ENCODE measurements at places on chromosomes 4 and X. TPM values are rescaled to one million over a fixed set of nuclear protein-coding genes. Genes with fewer than 3 reads are reported as not detected.
A peak's percentile ranks its signal among the peaks of the same experiment; 100 is the strongest.

GRCh38 chrX:9456250-9457074, 8.4 kb upstream of the TBL1X start:
- DNase-seq = peak; percentile 5

GRCh38 chr4:33088713-33089112, 2368.5 kb downstream of the PCDH7 start:
- DNase-seq = no peak

GRCh38 chr4:166341992-166342391, 469.0 kb downstream of the TLL1 start:
- DNase-seq = no peak

- no peak for DNase-seq
Measured at GRCh38 chrX:36443007-36443406, 523.5 kb downstream of the CFAP47 start.

- no peak for DNase-seq
Measured at GRCh38 chr4:85639946-85640345, 165.0 kb downstream of the ARHGAP24 start.

GRCh38 chrX:139026811-139027210, 315.3 kb upstream of the FGF13 start:
- DNase-seq = no peak

- DNase-seq = no peak
Measured at GRCh38 chrX:703466-703865, 72.9 kb downstream of the SHOX start.

DNA sequence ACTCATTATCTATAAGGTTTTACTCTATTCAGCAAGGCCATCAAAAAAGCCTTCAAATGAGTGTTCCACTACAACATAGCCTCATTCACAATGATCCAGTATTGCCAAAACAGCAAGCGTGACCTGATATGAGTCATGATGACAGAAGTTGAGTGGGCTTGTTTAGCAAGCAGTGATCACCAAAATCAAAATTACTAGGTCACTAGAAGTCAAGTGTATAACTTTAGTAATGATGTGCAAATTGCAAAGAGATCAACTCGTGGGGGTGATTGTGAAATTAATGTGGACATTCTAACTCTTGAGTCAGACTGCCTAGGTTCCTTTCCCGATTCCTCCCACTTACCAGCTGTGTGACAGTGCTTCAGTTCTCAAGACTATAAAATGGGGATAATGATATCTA, 124.5 kb downstream of the CHM start:
- DNase-seq = no peak

DNA sequence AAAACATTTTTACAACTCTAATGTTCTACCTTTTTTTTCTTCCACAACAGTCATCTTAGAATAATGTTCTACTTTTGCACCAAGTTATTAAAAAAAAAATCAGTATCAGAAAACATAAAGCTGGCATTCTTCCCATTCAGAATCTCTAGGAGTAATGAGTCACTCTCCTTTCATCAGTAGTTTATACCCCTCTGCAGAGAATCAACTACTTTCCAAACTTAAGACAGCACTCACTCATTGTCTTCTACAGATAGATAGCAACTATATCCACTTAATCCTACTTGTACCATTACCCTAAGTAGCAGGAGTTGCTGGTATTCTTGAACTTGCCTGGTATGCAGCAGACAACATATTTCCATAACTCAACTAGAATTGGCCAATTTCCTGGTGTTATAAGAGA, 3.2 kb downstream of the TIGD4 start:
- no peak for DNase-seq

DNA sequence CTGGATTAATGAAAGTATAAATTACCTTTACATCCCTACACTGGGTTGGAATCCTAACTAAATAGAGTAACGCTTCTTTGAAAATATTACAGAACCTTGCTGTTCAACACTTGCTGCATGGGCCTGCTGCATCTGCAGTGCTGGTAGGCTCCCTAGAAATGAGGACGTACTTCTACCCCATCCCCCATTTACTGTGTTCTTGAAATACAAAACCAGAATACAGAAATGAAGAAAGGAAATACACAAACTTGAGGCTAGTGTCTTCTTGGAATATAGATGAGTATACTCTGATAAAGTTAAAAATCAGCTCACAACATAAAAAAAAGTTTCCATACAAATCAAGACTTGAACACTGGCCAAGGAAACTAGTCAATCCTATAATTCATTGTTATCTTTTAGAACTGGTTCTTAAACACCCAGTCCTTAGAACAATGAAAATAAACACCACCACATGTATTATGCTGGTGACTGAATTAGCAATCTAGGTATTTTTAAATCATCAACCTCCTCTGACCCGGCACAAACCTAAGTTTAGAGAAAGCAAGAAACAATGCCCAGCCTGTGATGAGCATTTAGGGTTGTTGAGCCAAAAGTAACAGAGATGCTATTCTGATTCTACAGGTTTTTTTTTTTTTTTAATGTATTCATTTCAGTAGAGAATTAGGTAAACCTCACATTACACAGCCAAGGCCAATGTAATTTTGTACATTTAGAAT, 49.7 kb downstream of the ATP8A1 start:
- no peak for DNase-seq

DNA sequence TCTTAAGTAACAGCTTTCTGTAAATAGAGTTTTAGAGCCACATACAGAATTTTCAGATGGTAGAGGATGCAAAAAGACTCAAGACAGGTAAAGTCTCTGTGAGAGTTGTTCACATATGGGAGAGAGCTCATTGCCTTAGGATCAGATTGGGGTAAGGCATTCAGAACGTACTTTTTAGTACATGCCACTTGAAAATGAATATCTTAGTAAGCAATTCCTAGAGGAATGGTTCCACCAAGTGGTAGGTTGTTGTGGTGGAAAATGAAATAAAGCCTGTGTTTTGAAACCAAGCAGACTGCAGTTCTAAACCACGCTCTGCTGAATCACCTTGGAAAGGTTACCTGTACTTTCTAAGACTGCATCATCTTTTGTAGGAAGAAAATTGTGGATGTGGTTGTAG, 547.0 kb upstream of the LCORL start:
- no peak for DNase-seq

DNA sequence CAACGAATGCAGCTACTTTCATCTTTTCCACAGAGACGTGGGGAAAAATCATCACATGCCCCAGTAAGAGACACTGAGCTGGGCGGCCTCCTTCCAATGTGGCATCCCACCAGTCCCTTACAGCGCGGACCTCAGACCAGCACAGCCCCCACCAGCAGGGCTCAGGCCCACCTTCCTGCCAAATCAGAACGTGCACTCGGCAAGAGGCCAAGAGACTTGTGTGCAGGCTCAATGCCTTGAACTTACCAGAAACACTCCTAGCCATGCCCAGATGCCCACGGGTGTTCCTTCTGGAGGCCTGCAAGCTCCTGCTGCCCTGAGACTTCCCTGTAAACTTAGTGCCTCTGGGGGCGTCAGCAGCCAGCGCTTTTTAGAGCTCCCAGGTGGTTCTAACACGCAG, 31.2 kb downstream of the WDR1 start:
- DNase-seq = peak; percentile 1

DNA sequence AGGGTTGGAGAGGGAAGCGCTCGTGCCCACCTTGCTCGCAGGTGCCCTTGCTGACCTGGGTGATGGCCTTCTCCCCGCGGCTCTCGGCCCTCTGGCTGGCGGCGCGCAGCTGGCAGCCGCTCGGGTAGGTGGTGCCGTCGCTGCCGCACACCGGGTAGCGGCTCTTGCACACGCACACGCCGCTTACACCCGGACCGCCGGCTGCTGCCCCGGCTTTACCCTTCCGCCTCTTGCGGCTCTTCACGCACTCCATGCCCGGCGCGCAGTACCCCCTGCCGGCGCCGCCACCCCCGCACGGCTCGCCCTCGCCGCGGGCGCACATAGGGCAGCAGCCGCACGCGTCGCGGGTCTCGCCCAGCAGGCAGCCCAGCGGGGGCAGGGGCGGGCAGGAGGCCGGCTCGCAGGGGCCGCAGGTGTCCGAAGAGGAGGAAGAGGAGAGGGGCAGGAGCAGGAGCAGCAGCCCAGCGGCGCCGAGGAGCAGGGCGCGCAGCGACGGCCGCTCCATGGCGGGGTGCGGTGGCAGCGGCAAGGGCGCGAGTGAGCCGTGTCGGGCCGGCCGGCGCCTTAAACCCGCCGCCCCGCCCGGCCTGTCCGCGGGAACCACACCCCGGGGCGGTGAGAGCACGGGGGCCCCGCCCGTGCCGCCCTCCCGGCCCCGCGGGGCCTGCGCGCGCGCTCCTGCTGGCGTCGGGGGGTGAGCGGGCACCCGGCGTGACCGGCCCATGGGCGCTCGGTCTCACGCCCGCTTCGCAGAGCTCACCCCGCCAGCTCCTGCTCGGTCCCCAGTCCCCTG, at the start of gene IGFBP7:
IGFBP7 (minus strand) TSS at position 539 of the 793 bp plus-strand sequence; CDS start at position 505, 34 bp downstream.
- DNase-seq = no peak

DNA sequence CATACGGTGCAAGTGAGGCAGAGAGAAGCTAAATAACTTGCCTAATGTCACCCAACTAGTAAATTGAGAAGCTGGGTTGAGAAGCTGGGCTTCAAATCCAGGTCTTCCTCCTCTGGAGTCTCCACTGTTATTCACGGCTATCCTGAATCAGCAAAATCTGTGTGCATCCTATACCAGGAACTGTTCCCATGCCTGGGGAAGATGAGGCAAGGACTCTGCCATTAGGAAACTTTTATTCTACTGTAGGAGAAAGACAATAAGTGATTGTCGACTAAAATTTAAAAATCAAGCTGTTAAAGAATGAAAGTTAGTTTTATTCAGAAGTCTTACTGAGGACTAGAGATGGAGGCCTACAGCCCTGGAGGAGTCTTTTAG, 872 bp upstream of the TEC start:
- DNase-seq = no peak

DNA sequence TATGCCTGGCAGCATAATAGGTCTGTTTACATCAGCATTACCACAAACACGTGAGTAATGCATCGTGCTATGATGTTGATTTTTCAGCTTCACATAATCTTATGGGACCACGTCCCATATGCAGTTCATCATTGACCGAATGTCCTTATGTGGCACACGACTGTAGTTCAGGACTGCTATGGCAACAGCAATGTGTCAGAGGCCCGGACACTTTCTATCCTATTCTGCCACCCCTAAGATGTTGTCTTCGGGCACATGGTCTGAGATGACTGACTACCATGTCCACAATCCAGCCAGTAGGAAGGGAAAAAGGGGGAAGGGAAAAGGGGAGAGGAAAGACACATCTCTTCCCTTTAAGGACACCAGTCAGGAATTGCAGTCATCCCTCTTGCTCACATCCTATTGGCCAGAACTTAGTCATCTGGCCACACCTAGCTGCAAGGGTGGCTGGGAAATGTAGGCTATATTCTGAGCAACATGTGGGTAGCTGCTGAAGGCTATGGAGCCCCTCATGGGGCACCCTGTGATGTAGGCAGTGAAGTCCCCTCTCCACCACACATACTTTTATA, 196.0 kb upstream of the RBPJ start:
- DNase-seq = no peak

DNA sequence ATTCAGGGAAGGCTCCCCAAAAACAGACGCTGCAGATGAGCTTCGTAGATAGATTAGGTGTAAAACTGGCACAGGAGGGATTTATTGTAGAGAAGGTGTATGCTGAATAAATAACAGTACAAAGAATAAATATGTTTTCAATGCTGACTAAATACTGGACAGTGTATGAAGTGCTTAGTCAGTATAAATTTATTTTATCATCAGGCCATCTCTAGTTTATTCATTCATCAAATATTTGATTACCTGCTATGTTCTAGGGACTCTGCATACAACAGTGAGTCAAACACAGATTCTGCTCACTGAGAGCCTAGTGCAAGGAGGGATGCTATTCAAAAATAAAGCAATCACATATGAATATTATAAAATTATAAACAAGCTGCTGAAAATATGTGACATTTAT, 63.6 kb upstream of the TSPAN5 start:
- no peak for DNase-seq

DNA sequence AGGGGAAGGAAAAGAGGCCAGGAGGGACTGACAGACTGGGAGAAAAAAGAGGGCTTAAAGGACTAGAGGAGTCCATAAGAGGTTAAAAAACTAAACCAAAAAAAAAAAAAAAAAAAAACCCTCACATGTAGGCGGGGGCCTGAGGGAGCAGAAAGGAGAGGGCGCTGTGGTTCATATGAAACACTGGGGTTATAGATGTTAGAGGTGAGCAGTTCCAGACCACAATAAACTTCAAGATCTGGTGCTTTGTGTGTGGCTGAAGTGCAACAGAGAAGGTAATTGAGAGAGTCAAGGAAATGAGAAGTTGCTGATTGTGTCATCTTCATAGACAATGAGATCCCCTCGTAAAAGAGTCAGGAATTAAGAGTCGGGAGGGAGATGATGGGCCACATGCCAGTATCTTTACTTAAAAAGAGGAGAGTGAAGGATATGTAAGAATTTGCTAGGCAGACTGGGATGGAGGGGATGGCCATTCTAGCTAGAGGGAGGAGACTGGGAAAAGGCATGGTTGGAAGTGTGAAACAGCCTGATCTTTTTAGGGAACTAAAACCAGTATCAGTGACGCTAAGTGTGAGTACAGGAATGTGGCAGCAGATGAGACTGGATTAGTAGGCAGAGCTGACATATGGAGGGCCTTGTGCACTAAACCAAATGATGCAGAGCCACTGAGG, 18.4 kb upstream of the OGT start:
- no peak for DNase-seq

DNA sequence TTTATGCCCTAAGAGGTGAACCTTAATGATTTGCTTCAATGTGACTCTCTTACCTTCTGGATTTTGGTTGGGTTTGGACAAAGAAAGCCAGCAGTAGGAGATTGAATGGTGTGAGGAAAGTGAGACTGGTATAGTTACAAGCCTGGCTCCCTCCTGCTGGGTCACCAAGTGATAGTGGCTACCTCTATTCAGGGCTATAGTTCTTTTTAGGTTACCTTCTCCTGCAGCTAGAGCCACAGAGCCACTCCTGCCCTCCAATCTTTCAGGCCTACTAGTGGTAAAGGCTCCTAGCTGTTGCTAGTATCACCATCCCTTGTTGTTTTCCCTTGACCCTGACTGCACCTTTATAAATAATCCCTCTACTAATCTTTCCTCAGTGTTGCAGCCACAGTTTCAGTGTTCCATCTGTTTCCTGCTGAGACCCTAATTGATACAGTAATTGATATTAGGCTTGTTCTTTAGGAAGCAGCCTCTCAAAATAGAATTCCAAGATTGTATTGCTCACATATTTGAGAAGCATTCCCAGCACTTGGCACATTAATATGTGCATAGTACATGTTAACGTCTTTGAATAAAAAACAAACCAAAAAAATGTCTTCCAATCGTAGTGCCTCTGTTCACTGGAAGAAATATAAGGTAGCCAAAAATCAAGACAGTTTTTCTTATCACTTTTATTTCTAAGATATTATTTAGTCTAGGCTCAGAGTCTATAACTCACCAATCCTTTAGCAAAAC, 82.3 kb downstream of the SRPX start:
- DNase-seq = no peak

GRCh38 chr4:48103483-48104139, 30.4 kb downstream of the TXK start:
- DNase-seq = no peak

Gene CDX4
- not detected for total RNA-seq

Gene SPANXN1
- total RNA-seq = not detected

Gene HSFX4
- total RNA-seq = not detected

Gene SPANXN4
- total RNA-seq = not detected

Gene CNKSR2
- 3.6 TPM for total RNA-seq

Gene CXCL5
- total RNA-seq = 0.25 TPM

Gene EGFL6
- not detected for total RNA-seq

Gene OCIAD1
- 78.8 TPM for total RNA-seq

Gene RAP2C
- total RNA-seq = 38.5 TPM

Gene NMU
- total RNA-seq = not detected

Gene MAOA
- total RNA-seq = 0.10 TPM

Gene FAM184B
- not detected for total RNA-seq

Gene OTUD4
- total RNA-seq = 63.8 TPM

Gene CFP
- 17.7 TPM for total RNA-seq

Gene PFKFB1
- total RNA-seq = 0.27 TPM

Gene CXCL10
- not detected for total RNA-seq

All from T-helper 17 cell (primary cell).